ENCODE measurements at places on chromosomes 4 and X.

DNA sequence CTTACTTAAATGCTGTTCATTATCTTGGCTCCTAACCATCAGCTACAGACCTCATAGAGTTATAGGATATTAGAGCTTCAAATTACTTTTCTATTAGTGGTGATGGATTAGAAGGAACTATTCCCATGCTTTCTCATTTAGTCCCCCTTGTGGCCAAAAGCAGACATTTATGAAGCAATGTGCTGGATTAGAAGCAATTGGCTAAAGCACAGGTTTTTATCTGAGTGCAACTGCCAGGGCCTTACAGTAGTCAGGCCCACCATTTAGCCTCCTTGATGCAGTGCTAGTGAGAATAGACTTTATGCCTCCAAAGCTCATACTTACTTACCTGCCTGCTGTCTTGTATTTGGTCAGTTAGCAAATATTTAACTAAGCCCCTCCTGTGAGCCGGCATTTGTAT is 93.0 kb downstream of the TSPAN7 start:
- peak; percentile 3 for DNase-seq

- DNase-seq: no peak
Measured at GRCh38 chr4:52243367-52243766, 192.3 kb downstream of the SPATA18 start.

GRCh38 chr4:175109933-175110332 is 191.8 kb downstream of the ADAM29 start:
- no peak for DNase-seq

DNA sequence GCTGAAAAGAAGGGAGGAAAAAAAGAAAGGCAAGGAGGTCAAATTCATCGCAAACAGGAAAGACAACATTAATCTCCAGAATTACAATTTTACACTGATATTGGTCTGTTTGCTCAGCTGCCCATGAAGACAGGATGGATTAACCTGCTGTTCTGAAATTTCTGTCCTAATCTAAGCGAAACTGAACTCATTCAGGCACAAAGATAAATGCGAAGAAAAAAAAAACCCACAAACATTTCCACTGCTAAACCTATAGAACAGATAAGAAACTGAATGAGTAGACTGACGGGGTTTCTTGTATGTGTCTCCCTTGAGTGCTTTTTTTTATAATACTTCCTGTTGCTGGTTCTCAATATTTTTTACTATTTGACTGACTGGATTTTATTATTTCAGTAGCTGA is 251.8 kb upstream of the FTHL17 start:
- DNase-seq: no peak

- no peak for DNase-seq
Measured at GRCh38 chr4:19151684-19152083, 1100.0 kb upstream of the SLIT2 start.

- no peak for DNase-seq
Measured at GRCh38 chr4:153661215-153661822, 22.8 kb upstream of the TLR2 start.

DNA sequence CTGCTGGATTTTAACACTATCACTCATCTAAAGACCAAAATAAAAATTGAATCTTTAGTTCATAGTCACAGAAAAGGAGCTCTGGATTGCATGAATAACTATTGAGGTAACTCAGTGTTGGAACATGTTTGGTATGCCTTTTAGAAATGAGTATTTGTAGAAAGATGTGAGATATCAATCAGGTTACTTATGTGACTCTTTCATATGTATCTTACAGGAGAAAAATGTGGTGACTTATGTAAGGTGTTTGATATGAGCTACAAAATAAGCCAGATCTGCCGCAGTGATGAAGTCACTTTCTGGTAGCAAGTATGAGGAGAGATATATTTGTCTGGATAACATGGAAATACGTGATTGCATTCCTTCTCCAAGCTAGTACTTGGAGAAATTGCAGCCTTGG is 1653.3 kb upstream of the PCDH7 start:
- DNase-seq: no peak

- no peak for DNase-seq
Measured at GRCh38 chr4:55635741-55636655, at the start of gene NMU. Gene NMU (minus strand): TSS chr4:55636298. CDS start chr4:55636192, 106 bp downstream.

DNA sequence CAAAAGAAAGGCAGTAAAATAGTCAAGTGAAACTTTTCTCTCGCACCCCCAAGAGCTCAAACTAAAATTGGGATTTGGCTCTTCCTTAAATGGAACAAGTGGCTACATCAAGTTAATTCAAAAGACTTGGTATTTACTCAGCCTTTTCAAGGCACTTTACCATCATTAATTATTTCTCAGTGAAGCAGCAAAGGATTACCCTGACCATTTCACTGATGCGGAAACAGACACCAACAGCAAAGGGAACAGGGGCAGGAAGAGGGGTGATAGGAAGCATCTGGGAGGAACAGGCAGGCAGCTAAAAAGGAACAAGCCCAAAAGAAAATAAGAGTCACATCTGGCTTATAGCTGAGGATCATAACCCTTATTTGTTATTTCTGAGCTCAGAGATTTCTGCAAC is 2.7 kb downstream of the SCML2 start:
- no peak for DNase-seq

GRCh38 chr4:104868533-104868932 is 278.1 kb upstream of the TET2 start:
- no peak for DNase-seq

- DNase-seq: no peak
Measured at GRCh38 chr4:132572210-132572609, 576.9 kb upstream of the PCDH10 start.

DNA sequence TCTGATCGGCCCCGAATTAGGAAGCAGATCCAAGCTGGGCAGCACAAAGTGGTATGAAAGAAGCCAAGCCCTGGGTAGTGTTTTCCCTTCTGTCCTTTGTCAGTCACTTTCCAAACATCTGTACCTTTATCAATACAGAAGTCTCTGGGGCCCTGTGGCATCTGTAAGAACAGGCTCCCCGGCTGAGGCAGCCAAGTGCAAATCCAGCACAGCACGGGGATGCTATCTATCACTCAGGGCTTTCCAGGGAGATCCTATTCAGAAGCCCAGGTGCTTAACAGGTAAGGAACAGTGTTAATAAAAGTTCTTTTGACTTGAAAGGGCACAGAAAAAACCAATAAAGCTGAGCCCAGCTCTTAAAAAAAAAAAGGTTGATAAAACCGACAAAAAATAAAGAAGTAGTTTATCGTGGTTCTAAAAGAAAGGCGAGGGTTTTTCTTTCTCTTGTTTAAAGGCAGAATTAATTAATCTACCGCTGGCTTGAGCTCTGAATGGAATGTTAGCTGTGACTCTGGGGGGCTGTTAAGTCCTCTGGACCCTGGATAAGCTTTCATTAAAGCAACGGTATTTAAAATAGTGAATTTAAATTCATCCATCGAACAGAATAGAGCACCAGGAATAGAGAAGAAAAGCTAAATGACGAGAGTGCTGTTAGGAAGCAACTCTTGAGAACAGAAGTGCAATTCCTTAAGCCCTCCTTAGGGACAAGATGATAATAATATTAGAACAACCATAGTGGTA is 119.1 kb upstream of the GATB start:
- no peak for DNase-seq

GRCh38 chr4:165095291-165095690 is 17.4 kb downstream of the TMEM192 start:
- no peak for DNase-seq

DNA sequence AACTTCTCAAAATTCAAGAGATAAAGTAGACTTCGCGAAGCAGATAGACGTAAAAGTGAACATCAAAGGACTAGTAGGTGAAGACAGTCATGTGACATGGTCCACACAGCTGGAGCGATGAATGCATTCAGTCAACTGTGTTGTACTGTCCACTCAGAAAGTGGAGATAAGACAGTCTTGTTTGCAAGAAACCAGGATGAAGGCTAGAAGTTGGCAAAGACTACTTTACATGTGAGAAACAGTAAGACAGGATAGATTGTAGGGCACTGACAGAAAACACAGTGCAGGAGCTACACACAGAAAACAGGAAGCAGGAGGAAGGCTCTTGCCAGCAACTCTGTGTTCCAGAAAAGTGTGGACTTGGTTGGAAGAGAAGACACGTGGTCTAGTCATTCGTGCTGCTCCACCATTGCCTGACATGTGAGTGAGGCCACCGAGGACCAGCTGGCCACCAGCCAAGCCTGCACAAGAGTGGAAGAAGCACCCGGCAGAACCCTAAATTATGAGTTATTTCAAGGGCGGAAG is 78.9 kb downstream of the FAT1 start:
- DNase-seq: no peak

GRCh38 chrX:51459125-51459524 is 37.3 kb downstream of the NUDT11 start:
- no peak for DNase-seq

- DNase-seq: no peak
Measured at GRCh38 chrX:153882086-153882498, 3.9 kb downstream of the L1CAM start.

GRCh38 chr4:53130896-53131561 is 234.8 kb downstream of the SCFD2 start:
- DNase-seq: no peak

- DNase-seq: no peak
Measured at GRCh38 chr4:70802928-70803580, 36.6 kb downstream of the GRSF1 start.

- DNase-seq: no peak
Measured at GRCh38 chr4:185500035-185500434, 28.5 kb upstream of the CCDC110 start.

GRCh38 chr4:212438-213188 is 88.3 kb downstream of the ZNF718 start:
- DNase-seq: peak; percentile 46

DNA sequence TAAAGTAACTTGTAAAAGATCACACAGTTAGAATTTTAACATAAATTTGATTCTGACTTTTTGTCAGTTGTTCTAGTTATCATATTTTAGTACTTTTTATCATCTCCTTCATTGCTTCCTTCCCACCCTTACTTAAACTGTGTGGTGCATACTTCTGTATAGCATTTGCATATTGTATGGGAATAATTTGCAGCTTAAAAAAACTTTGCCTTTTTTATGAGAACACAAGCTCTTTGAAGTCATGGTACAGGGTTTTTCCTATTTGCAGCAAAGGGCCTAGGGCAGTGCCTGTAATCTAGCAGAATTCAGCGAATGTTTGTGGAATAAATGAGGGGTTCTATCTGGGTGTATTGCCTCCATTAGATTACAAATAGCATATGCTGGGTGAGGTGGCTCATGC is 41.6 kb downstream of the SYNPO2 start:
- DNase-seq: no peak

DNA sequence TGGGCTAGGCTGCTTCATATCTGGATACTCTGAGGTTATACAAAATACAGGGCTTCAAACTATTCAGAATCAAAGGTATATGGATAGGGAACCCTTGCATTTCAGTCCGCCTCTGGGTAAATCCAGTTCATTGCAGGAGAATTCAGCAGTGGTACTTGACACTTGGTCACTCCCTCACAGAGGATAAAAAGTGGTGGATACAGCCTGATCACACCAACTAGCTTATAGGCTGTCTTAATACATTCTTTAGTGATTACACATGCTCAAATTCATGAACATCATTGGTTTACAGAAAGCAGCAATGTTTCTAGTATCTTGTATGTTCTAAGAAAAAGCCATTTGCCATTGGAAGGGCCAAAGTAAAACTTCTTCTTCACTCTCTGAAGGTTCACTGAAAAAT is 104.8 kb upstream of the PDE5A start:
- DNase-seq: no peak

GRCh38 chr4:152344001-152344400 is 191.9 kb downstream of the FBXW7 start:
- DNase-seq: no peak

- DNase-seq: peak; percentile 38
Measured at GRCh38 chr4:26238778-26239679, 81.8 kb upstream of the RBPJ start.

DNA sequence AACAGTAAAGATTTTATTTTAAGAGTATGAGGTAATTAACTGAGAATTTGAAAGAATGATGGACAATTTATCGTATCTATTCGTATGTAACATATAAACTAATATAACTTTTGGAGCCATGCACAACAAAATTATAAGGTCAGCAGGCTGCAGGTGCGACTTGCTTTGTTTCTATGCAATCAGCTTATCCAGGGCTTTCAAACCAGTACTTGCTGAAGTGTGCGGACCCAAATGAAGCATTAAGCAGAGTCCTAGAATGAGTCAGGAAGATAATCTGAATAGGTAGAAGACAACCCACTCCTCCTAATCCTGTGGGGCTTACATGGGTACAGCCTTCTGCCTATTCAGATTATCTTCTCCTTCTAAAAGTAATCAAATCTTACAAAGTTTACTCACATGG is 2.1 kb downstream of the NSD2 start:
- no peak for DNase-seq

GRCh38 chr4:186722796-186723291 is 812 bp downstream of the FAT1 start:
- peak; percentile 10 for DNase-seq

DNA sequence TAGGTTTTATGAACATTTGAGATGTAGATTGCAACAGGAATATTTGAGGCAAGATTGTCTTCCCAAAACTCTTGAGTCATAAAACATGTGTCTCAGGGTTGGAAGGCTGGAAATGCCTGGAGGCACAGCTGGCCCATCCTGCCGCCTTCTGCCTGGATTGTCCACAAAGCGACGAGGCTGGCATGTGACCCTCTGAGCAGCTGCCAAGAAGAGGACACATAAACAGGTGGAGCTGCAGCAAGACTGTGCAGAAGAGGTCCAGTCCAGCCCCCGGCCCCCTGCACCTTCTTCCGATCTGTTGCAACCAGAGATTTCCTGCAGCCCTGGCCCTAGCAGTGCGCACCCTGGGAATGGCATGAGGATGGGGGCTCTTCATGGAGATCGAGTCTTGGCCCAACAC is 101.9 kb upstream of the BCOR start:
- DNase-seq: no peak

DNA sequence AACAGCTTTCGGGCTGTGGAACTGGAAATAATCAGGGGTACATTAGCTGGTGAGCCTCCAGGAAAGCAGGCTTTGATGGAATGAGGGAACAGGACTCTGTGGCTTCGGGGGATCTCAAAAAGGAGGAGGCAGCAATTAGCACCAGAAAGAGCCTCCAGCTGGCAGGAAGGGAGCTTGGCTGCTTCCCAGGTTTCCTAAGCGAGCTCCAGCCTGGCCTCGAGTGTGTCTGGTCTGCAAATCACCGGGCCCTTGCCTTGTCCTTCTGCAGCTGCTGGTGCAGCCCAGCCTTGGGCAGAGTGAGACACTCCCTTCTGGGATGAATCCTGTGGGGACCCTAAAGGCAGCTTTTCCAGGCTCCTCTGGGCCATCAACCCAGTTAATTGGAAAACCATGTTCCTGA is 10.7 kb upstream of the PDHA1 start:
- DNase-seq: no peak

- DNase-seq: peak; percentile 54
Measured at GRCh38 chr4:133938061-133938460, 263.5 kb downstream of the PABPC4L start.

GRCh38 chr4:89703829-89704590 is 133.0 kb downstream of the SNCA start:
- DNase-seq: no peak

Measured in GM04503 (cell line).